Body of pancreas (tissue), 4 donors: ENCODE measurements at places on chromosomes 13 and 19. TPM values are rescaled to one million over a fixed set of nuclear protein-coding genes. Genes with fewer than 3 reads are reported as not detected.

Gene OR10H1
- not detected for total RNA-seq

Gene ERICH6B
- not detected for total RNA-seq

Gene FPR1
- not detected for total RNA-seq

Gene RXFP2
- not detected for total RNA-seq

Gene MIA
- 5.9 TPM for total RNA-seq

Gene PLEKHF1
- 13.5 TPM for total RNA-seq

Gene ZNF135
- 3.9 TPM for total RNA-seq

Gene CEBPA
- 12.5 TPM for total RNA-seq

Gene HS6ST3
- total RNA-seq: 1.3 TPM

Gene TJP3
- total RNA-seq: 15.8 TPM

Gene ICAM5
- total RNA-seq: not detected

Gene PLPPR2
- 30.3 TPM for total RNA-seq

Gene DIRAS1
- 0.78 TPM for total RNA-seq

- H3K27me3 ChIP-seq: no peaks in the 10 kb centered on the region
- no peaks in the 10 kb centered on the region for H3K4me1 ChIP-seq
- no peak for DNase-seq
- H3K27ac ChIP-seq: no peak overlapping the region
- no peaks in the 10 kb centered on the region for H3K36me3 ChIP-seq
Measured at GRCh38 chr13:46834657-46835056, 37.7 kb upstream of the ESD start.

GRCh38 chr13:53028637-53029203 is at the start of gene OLFM4:
TSS of gene OLFM4 (plus strand) at chr13:53028813. CDS start at chr13:53028837, 24 bp downstream.
- no peak for DNase-seq
- peaks cover 8% of the 10 kb centered on the region for H3K4me1 ChIP-seq
- H3K27ac ChIP-seq: no peak within 1 kb of the TSS
- H3K36me3 ChIP-seq: no peaks in the 10 kb centered on the region

- H3K27me3 ChIP-seq: no peaks in the 10 kb centered on the region
- H3K27ac ChIP-seq: no peak overlapping the region
- no peaks in the 10 kb centered on the region for H3K4me1 ChIP-seq
Measured at GRCh38 chr13:92362717-92363116, 863.9 kb upstream of the GPC6 start.

DNA sequence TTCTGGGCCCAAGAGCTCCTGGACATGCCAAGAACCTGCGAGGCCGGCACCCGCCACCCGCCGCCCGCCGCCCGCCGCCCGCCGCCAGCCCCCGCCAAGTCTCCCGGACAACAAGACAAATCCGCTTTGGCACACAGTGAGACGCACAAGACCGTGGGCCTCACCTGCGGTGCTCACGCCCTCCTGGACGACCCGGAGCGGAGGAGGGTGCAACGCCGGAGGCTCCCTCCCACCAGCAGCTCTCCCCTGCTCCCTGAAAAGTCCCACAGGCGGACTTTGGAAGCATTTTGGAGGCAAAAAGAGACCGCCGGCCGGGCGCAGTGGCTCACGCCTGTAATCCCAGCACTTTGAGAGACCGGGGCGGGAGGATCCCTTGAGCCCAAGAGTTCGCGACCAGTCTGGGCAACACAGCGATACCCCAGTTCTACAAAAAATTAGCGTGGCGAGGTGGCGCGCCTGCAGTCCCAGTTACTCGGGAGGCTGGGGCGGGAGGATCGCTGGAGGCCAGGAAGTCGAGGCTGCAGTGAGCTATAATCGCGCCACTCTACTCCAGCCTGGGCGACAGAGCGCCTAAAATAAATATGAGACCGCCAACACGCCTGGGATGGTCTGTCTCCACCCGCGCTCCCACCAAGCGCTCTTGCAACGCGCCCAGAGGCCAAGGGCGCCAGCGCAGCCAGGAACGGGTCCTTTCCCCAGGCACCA is 783 bp downstream of the RHPN2 start:
- H3K4me3 ChIP-seq: peak overlapping the region; percentile 83
- no peaks in the 10 kb centered on the region for H3K27me3 ChIP-seq
- peak overlapping the region; percentile 80 for H3K27ac ChIP-seq
- H3K4me1 ChIP-seq: peaks cover 15% of the 10 kb centered on the region
- H3K36me3 ChIP-seq: no peaks in the 10 kb centered on the region

GRCh38 chr19:36100476-36100875 is 10.5 kb upstream of the OVOL3 start:
- no peak overlapping the region for H3K27ac ChIP-seq
- no peak for DNase-seq
- no peak overlapping the region for H3K4me3 ChIP-seq
- H3K27me3 ChIP-seq: no peaks in the 10 kb centered on the region
- no peaks in the 10 kb centered on the region for H3K4me1 ChIP-seq
- no peaks in the 10 kb centered on the region for H3K36me3 ChIP-seq

GRCh38 chr13:99344610-99345208 is 37.5 kb upstream of the GPR183 start:
- no peak overlapping the region for H3K27ac ChIP-seq
- no peaks in the 10 kb centered on the region for H3K27me3 ChIP-seq
- no peaks in the 10 kb centered on the region for H3K36me3 ChIP-seq
- no peak overlapping the region for H3K4me3 ChIP-seq

DNA sequence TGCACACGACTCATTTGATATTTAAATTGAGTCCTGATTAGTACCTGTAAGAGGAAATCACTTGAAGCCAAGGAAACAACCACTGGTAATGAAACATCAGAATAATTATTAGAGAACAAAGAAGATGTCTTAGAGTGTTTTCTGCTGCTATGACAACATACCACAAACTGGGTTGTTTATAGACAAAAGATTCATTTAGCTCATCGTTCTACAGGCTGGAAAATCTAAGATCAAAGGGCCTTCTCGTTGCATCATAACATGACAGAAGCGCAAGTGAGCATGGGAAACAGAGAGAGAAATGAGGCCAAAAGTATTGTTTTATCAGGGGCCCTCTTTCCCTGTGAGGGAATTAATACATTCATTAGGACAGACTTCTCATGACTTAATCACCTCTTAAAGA is 1024.0 kb upstream of the PCDH9 start:
- no peak for DNase-seq
- no peaks in the 10 kb centered on the region for H3K27me3 ChIP-seq
- no peaks in the 10 kb centered on the region for H3K4me1 ChIP-seq
- no peaks in the 10 kb centered on the region for H3K36me3 ChIP-seq
- no peak overlapping the region for H3K4me3 ChIP-seq

DNA sequence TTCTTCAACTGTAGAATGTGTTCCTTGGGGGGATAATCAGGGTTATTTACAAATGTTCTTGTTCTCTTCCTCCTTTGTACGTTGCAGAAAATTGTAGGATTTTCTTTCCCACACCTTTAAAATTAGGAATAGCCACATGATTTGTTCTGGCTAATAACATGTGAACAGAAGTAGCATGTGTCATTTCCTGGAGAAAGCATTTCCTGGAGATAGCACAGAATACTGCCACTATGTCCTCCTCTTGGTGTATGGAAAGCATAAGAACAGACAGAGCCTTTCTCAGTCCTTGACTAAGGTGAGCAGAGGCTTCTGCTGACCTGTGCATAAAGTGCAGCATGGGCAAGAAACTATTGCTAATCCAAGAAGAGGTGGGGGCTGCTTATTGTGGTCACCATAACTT is 101.8 kb downstream of the FAM216B start:
- no peak overlapping the region for H3K4me3 ChIP-seq
- no peaks in the 10 kb centered on the region for H3K27me3 ChIP-seq
- no peaks in the 10 kb centered on the region for H3K4me1 ChIP-seq
- H3K27ac ChIP-seq: no peak overlapping the region
- no peaks in the 10 kb centered on the region for H3K36me3 ChIP-seq
- no peak for DNase-seq

GRCh38 chr13:66200555-66200954 is 1029.6 kb downstream of the PCDH9 start:
- no peaks in the 10 kb centered on the region for H3K4me1 ChIP-seq
- no peak overlapping the region for H3K4me3 ChIP-seq
- H3K36me3 ChIP-seq: no peaks in the 10 kb centered on the region
- H3K27me3 ChIP-seq: no peaks in the 10 kb centered on the region

- H3K36me3 ChIP-seq: no peaks in the 10 kb centered on the region
- no peaks in the 10 kb centered on the region for H3K27me3 ChIP-seq
- no peak overlapping the region for H3K4me3 ChIP-seq
Measured at GRCh38 chr13:75468602-75469001, 13.4 kb downstream of the TBC1D4 start.

- H3K36me3 ChIP-seq: no peaks in the 10 kb centered on the region
- no peaks in the 10 kb centered on the region for H3K27me3 ChIP-seq
- DNase-seq: peak; percentile 25
- no peaks in the 10 kb centered on the region for H3K4me1 ChIP-seq
Measured at GRCh38 chr13:94825507-94825906, 113.2 kb upstream of the SOX21 start.

GRCh38 chr13:21638319-21639282 is 32.3 kb upstream of the FGF9 start:
- H3K27ac ChIP-seq: no peak overlapping the region
- H3K4me1 ChIP-seq: no peaks in the 10 kb centered on the region
- H3K36me3 ChIP-seq: no peaks in the 10 kb centered on the region
- no peak overlapping the region for H3K4me3 ChIP-seq
- no peaks in the 10 kb centered on the region for H3K27me3 ChIP-seq

GRCh38 chr19:42284591-42285341 is 15.7 kb downstream of the CIC start:
- peak; percentile 30 for DNase-seq
- peaks cover 53% of the 10 kb centered on the region for H3K4me1 ChIP-seq
- H3K27ac ChIP-seq: peak overlapping the region; percentile 75
- peak overlapping the region; percentile 20 for H3K4me3 ChIP-seq

DNA sequence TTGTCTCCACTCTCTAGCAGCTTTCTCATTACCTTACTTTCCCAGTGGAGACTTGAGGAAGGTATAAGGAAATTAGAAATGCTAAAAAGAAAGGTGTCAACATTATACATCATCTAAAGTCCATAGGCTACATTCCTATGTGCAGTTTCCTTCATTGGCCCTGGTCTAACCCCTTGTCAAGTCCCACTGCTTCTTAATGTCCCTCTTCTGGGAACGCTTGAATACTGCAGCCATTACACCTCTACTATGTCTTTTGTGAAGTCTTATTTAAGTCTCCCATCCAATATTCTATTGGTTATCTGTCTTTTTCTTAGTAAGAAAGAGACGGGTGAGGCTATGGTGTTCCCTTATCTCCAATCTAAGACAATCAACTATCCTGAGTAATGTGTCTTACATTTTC is 332.6 kb upstream of the TMTC4 start:
- H3K36me3 ChIP-seq: no peaks in the 10 kb centered on the region
- no peak overlapping the region for H3K27ac ChIP-seq
- no peaks in the 10 kb centered on the region for H3K27me3 ChIP-seq
- DNase-seq: no peak

DNA sequence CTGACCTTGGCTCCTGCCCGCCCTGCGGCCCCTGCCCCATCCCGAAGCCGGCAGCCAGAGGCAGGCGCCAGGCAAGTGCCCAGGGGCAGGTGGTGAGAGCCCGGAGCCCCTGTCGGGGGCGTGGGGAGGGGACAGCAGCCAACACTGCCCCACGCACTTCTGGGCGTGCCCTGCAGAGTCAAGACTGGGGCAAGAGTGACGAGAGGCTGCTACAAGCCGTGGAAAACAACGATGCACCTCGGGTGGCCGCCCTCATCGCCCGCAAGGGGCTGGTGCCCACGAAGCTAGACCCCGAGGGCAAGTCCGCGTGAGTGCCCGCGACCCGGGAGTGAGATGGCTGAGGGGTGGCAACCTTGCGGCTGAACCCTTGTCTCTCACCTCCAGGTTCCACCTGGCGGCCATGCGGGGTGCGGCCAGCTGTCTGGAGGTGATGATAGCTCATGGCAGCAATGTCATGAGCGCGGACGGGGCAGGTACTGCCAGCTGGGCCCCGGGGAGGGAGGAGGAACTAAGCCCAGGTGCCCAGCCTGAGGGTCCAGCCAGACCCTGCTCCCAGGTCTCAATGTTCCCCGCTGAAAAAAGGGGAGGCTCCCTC is 17.3 kb downstream of the ANKRD24 start:
- peaks cover 5% of the 10 kb centered on the region for H3K4me1 ChIP-seq
- H3K36me3 ChIP-seq: no peaks in the 10 kb centered on the region
- no peak overlapping the region for H3K4me3 ChIP-seq
- H3K27ac ChIP-seq: no peak overlapping the region
- no peak for DNase-seq
- H3K27me3 ChIP-seq: no peaks in the 10 kb centered on the region

DNA sequence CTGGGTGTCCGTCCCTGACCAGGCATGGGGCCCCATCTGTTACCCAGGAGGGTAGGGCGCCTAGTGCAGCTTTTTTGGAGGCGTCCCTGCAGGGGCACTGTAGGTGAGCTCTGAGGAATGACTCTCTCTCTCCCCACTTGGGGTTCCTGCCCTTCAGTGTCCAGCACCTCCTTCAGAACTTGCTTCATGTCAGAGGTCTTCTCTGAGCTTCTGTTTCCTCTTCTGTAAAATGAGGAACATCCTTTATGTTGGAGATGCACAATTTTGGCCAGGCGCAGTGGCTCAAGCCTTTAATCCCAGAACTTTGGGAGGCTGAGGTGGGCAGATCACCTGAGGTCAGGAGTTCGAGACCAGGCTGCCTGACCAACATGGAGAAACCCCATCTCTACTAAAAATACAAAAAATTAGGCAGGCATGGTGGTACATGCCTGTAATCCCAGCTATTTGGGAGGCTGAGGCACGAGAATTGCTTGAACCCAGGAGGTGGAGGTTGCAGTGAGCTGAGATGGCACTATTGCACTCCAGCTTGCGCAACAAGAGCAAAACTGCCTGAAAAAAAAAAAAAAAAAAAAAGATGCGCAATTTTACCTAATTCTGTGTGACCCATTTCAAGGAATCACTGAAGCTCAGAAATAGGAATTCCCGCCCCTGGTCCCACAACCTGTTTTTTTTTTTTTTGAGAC is 15.2 kb upstream of the PIK3R2 start:
- H3K4me3 ChIP-seq: no peak overlapping the region
- H3K27ac ChIP-seq: no peak overlapping the region
- H3K36me3 ChIP-seq: peaks cover 31% of the 10 kb centered on the region
- no peak for DNase-seq
- H3K4me1 ChIP-seq: peaks cover 15% of the 10 kb centered on the region

- no peaks in the 10 kb centered on the region for H3K36me3 ChIP-seq
- H3K27ac ChIP-seq: no peak overlapping the region
- H3K4me3 ChIP-seq: no peak overlapping the region
Measured at GRCh38 chr13:58994077-58994476, 1169.7 kb downstream of the DIAPH3 start.

DNA sequence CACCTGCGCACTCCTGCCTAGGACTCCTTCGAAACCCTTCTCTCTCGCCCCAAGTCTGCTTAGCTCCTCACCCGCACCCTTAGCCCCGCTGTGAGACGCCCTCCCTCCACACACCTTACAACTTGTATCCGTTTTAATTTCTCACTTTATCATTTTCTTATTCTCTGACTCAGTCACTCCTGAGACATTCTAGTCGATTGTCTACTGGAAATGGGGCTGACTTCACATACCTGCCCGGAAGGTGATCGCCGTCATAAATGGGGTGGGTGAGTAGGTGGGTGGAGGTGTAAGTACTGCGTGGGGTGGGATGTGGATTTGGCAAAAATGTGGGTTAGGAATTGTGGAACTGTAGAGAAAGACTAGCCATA is 714 bp downstream of the NDFIP2 start:
- DNase-seq: peak; percentile 24
- peak overlapping the region; percentile 94 for H3K27ac ChIP-seq
- peaks cover 48% of the 10 kb centered on the region for H3K4me1 ChIP-seq
- peak overlapping the region; percentile 78 for H3K4me3 ChIP-seq
- H3K27me3 ChIP-seq: no peaks in the 10 kb centered on the region
- no peaks in the 10 kb centered on the region for H3K36me3 ChIP-seq

- no peak for DNase-seq
- H3K36me3 ChIP-seq: no peaks in the 10 kb centered on the region
- no peaks in the 10 kb centered on the region for H3K4me1 ChIP-seq
- H3K27ac ChIP-seq: no peak overlapping the region
Measured at GRCh38 chr13:69291292-69291906, 816.2 kb upstream of the ATXN8OS start.
